Ammon's horn (tissue), 1 donor: ENCODE measurements at places on chromosomes 11 and 22.

DNA sequence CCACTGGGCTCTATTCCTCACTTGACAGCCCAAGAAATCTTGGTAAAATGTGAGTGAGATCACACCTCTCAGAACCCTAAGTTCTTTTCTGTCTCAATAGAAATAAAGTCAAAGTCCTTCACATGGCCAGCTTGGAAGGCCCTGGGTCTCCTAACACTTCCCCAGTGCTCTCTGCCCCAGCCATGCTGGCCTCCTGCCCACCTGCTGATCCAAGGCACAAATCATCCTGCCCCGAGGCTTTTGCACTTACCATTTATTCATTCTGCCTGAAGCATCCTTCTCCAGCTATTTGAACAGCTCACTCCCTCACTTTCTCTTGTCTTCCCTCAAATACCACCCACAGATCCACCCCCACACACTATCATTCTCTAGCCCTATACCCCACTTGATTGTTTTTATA, 26.4 kb downstream of the ISX start:
- no peak for DNase-seq

DNA sequence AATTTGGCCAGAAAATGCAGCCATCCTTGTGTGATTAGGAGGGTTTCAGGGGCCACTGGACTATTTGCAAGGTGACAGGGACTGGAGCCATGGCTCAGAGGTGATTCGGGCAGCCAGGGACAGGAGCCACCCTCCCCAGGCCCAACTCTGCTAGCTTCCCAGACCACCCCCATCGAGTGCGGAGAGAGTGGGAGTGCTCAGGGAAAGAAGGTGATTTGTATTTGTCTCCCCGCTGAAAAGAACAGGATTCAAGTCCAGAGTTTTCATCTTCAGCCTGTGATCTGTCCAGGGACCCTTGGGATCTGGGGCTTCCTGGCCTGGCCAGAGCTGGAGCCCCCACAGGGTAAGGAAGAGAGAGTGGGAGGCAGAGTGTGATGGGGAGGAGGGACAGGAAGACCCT, 22.4 kb upstream of the TEF start:
- no peak for DNase-seq

DNA sequence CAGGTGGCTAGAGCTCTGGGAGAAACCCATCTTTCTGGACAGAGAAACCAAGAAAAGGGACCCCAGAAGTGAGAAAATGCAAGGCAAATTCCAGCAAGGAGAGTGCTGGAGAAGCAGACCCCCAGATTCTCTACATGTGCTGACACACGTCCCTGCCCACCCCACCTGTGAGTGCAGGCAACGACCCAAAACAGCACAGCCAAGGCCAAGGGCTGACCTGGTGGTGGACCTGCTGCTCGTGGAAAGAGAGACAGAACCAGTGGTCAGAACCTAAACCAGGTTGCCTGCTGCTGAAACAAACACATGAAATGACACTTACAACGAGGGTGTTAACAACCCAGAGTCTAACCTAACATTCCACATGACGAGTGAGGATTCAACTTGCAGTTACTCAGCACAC, 24.6 kb downstream of the TRMU start:
- no peak for DNase-seq

- DNase-seq, result no peak
Measured at GRCh38 chr11:132539590-132540368, 992.5 kb downstream of the OPCML start.

- DNase-seq, result no peak
Measured at GRCh38 chr11:115764176-115764575, 260.0 kb upstream of the CADM1 start.

- DNase-seq, result no peak
Measured at GRCh38 chr11:33967451-33967850, 75.6 kb upstream of the LMO2 start.

GRCh38 chr11:100640071-100640470, 47.0 kb upstream of the ARHGAP42 start:
- DNase-seq, result no peak
